ENCODE measurements at places on chromosomes 3 and 15.

DNA sequence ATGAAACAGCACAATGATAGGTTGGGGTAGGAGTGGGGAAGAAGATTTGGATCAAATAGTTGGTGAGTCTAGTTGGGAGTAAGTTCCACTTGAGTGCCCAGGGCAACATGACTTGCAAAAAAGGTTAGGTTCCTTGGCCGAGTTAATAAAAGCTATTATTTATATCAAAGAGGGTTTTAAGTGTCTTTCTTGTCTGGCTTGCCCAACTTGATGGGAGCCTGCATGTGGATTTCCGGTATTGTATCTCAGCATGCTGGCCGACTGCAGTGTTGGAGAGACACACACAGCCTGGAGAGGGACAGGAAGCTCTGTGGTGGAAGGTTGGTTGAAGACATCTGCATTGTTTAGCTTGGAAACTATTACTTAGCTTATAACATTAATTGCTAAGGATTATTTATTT, 449.5 kb upstream of the TBL1XR1 start:
- DNase-seq: no peak

- DNase-seq: no peak
Observed at GRCh38 chr3:43727930-43728329, 37.2 kb downstream of the ABHD5 start.

GRCh38 chr3:98763076-98763475, at the start of gene ST3GAL6:
Gene ST3GAL6 (plus strand): TSS chr3:98763340. CDS start chr3:98768441, 5,101 bp downstream.
- DNase-seq: no peak

- no peak for DNase-seq
Observed at GRCh38 chr15:86919581-86919980, 839.9 kb downstream of the AGBL1 start.

GRCh38 chr3:98733053-98733811, 29.9 kb upstream of the ST3GAL6 start:
- DNase-seq: peak; percentile 32

DNA sequence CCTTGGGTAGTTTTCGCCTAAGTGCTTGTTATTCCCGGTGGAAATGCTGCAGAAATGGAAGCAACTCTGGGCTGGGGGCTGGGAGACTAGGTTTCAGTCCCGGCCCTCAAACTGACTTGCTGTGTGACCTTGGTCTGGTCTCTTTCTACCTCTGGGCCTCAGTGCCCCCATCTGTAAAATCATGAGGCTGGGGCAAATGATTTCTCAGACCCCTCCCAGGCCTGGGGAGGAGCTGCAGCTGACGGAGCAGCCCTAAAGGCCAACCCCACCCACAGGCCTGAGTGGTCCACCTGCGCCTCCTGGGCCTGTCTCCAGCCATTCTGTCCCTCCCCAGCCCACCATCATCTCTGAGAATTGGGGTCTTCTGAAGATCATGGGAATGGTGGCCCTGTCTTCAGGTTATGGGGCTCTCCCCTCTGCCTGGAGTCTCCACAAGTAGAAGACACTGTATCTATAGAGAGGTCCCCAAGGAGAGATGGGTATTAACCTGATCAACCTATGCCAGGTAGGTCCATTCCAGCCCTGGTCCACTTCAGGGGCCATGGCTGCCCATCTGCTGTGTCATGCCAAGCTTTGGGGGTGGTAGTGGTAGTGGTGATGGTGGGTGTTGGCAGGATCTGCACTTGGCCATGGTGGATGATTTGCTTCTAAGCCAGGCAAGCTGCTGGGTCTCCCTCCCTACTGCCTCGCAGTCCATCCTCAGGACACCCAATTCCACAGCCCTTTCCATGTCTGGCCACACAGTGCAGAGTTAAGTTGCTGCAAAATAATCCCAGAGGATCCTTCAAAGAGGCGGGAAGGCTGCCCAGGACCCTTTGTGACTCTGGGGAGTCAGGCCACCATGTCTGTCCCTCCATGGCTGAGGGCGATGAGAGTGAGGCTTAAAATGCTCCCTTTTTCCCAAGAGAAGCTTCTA, 46.0 kb downstream of the ITGA11 start:
- no peak for DNase-seq

GRCh38 chr3:178010306-178010705, 525.9 kb upstream of the KCNMB2 start:
- no peak for DNase-seq

GRCh38 chr15:50911001-50911400, 2.5 kb downstream of the AP4E1 start:
- DNase-seq: no peak

DNA sequence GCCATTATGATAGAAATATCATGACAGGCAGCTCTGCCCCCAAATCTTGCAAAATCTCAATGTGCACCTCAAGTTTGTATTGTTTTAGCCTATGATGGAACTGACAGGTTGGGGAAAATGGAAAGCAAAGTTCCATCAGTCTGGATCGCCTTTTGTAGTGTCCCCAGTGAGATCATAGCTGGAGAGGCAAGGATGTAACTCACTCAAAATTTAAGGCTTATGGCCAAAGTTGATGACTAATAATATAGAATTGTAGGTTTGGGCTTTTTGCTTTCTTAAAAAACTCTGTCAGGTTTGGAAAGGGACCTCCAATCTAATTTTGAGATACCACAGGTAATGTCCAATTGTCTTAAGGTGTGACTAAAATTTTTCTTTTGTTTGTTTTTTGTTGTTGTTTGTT, 1.4 kb upstream of the ACP3 start:
- no peak for DNase-seq

GRCh38 chr15:37081983-37082382, 18.4 kb downstream of the MEIS2 start:
- no peak for DNase-seq

DNA sequence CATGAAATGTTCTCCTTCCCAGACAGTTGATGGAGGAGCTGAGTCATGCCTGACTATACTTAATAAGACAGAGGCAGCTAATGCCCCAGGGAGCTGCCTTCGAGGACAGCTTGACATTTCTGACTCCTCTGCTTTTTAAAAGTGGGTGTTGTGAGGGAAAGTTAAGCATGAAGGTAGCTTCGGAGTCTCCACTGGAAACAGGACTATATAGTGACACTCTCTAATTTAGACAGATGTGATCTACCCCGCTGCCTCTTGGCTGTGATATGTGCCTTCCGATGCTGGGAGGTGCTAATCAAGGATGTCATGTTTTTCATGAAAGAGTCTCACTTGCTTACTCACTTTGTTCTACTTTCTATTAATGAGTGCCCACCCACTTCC, 72.7 kb downstream of the IL1RAP start:
- no peak for DNase-seq

GRCh38 chr3:14344351-14344750, 58.1 kb upstream of the SLC6A6 start:
- DNase-seq: no peak

- no peak for DNase-seq
Observed at GRCh38 chr3:108322352-108322751, 26.0 kb downstream of the HHLA2 start.

DNA sequence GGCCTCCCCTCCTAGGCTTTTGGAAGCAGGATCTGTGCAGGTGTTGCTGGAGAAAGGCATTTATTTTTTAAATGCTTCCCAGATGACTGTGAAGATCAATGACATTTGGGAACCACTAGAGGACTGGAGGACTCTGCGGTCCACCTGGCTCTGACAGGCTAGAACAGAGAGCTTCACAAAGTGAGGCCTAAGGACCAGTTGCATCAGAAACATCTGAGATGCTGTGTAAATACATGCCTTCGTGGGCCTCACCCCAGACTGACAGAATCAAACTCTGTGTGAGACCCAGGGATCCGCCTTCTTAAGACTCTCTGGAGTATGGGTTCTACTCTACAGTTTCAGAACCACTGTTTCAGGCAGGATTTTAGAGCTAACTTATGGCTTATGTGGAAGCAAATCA, 105.0 kb upstream of the ICE2 start:
- no peak for DNase-seq

- DNase-seq: no peak
Observed at GRCh38 chr3:182971637-182972036, 8.7 kb downstream of the DCUN1D1 start.

DNA sequence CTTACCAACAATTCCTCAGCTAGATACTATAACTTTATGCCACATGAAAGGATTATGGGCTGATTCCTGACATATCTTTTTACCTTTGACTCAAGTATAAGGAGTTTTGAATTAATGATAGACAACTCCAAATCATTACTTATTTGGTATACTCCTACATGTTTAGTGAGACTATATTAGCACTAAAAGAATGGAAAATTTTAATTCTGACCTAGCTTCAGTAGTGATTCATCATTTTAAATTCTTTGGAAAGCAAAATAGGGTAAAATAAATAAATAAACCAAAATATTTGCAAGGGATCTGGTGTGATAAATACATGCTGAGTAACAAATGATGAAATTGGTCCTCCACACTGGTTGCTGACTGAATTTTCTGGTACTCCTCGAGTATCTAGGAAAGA, 42.3 kb upstream of the VGLL3 start:
- no peak for DNase-seq

DNA sequence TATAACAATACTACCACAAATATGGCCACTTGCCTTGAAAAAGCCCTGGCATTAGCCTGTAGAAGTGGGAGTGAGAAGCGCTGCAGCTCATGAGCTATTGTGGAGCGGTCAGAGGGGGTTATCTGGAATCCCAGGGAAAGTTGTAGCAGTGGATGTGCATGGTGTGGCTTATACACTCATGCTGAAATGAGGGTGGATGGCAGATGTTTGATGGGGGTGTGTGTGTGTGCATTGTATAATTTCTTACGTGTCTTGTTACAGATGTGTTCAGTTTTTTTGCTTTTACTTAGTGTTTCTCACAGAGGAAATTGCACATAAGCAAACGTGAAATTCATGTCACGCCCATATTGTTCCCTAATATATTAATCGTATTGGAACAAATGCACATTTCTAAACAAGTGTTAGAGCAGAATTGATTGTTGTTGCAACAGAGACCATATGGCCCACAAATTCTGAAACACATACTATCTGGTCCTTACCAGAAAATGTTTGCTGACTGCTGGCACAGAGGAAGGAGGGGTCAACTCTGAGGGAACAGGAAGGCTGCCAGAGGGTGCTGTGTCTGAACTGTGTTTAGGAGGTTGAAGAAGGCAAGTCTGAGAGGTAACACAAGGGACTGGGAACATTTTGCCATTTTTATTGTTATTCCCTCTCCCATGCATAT, 200.0 kb upstream of the CFAP20DC start:
- no peak for DNase-seq

DNA sequence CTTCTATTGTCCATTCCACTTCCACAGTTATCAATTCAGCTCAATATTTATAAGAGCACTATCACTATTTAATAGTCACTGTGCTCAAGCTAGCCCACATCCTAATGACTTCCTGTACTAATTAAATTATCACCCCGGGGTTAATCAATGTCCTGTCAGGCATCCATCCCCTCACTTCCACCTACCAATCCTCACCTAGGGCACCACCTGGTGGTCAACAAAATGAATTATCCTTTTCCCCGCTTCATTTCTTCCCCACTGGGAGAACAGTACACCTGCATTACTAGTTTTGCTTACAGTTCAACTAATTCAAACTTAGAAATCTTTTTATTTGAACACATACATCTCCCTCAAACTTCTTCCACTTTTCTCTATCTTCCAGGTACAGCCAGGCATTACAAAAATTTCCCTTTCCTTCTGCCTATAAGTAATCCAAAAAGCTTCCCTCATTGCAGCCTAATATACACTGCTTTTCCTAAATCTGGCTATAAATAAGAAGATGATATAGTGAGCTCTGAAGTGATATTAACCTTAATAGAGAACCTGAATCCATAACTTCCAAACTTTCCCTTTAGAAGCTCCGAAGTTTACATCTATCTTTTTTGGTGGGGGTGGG, 68.5 kb downstream of the TMCC1 start:
- peak; percentile 50 for DNase-seq

GRCh38 chr15:54388746-54389145, 410.5 kb downstream of the UNC13C start:
- no peak for DNase-seq

DNA sequence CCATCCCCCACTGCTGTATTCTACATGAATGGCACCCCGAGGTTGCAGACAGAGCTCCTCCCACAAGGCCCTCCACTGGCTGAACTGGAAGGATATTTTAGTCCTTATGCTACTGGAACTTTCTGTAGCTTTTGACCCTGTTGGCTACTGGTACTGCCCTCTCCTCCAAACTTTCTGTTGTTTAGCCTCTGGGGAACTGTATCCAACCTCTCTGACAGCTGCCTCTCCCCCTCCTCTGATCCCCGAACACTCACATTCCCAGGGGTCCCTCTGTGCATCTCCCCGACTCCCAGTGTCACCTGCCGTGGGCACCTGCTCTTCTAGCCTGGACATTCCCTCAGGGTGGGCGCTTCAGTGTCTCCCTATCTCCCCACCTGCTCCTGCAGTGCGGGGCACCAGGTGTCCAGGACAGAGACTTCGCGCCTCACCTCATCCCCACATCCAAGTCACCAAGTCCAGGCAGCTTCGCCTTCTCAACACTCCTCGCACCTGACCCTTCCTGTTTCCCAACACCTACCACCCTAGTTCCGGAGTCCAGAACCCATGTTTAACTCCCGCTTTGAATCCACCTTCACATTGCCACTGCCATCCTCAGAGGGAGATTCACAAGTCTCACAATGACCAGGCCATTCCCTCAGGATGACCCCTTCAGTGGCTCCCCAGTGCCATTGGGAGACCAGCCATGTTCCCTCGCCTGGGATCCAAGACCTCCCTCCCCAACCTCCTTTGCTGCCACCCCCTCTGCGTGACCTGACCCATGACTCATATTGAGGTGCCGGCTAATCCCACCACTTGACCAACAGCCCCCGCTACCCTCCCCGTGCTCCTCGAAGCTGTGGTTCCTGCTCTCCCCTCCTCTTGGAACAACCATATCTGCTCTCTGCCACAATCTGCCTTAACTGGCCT, 34.2 kb downstream of the BDH1 start:
- no peak for DNase-seq

DNA sequence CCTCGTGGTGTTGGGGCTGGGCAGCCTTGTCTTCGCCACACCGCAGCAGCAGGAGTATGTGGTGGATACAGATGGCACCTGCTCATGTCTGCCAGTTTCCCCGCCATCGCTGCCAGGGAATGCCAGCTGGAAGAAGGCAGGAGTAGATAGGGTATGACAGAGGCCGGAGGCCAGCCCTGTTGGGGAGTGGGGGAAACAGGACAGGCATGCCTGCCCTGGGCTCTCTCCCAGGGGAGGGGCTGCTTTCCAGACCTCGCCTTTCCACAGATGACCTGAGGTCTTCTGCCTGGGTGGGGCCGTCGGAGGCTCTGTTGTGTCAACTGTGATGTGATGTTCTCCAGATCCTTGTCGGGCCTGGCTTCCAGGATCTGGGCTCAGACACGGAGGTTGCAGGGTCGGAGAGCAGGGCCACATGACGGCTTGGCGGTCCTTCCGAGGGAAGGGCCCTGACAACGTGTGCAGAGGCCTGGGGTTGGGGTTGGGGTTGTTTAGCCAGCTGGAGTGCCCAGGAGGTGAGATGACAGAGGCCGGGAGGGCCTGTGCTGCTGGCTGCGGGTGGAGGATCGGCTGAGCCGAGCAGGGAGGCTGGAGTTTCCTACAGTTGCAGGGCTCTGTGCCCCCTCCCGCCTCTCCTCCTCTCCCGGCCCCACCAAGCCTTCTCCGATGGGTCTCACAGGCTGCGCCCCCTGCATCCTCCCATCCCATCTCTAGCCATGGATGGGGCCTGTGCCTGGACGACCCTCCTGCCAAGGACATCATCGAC, 102.0 kb downstream of the TBC1D2B start:
- no peak for DNase-seq

- peak; percentile 1 for DNase-seq
Observed at GRCh38 chr3:104273046-104273649, 1093.6 kb upstream of the ALCAM start.

GRCh38 chr15:61106889-61107288, 122.2 kb downstream of the RORA start:
- DNase-seq: no peak

- DNase-seq: peak; percentile 81
Observed at GRCh38 chr3:69080233-69080920, at the start of gene UBA3. Gene UBA3 (minus strand): TSS chr3:69080365. CDS start chr3:69080353, 12 bp downstream.

- no peak for DNase-seq
Observed at GRCh38 chr15:60814062-60814461, 335.1 kb upstream of the ICE2 start.
